Activated CD8-positive, alpha-beta memory T cell treated with anti-CD3 and anti-CD28 coated beads for 24 hours (primary cell): ENCODE measurements at places on chromosomes 4 and X.

- DNase-seq: no peak
Measured at GRCh38 chrX:14698790-14699189, 169.5 kb downstream of the GLRA2 start.

DNA sequence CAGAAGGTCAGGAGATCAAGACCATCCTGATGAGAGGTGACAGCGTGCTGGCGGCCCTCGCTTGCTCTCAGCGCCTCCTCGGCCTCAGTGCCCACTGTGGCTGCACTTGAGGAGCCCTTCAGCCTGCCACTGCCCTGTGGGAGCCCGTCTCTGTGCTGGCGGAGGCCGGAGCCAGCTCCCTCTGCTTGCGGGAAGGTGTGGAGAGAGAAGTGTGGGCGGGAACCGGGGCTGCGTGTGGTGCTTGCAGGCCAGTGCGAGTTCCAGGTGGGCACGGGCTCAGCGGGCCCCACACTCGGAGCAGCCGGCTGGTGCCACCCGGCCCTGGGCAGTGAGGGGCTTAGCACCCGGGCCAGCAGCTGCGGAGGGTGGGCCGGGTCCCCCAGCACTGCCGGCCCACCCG, 286.9 kb downstream of the RAPGEF2 start:
- no peak for DNase-seq

DNA sequence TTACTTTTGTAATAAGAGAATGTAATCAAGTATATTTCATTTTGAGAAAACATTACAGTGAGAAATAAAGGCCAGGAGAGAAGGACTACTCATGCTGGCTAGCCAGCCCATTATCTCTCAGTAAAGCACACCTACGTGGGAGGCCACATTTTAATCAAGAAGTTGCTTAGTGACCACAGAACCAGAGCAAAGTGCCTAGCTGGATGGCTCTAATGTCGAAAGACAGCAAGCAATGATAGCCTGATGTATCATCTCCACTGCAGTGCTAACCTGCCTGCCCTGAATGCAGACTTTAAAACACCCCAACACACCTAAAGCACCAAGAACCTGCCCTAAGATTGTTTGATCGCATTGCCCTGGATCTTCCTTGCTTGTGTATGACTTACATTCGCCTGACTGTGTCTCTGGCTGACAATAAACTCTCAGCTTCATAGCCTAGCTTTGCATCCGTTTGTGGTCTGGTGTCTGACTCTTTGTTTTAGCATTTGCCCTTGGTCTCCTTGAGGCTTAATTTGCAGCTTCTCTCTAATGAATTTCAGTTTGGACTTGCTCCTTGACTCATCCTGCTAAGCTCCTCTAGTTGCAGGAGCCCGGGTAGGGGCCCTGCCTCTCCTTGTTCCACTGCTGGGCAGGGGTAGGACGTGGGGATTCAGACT, 31.4 kb upstream of the SOWAHD start:
- DNase-seq: no peak

GRCh38 chr4:79875344-79875899, 197.6 kb downstream of the ANTXR2 start:
- DNase-seq: no peak

DNA sequence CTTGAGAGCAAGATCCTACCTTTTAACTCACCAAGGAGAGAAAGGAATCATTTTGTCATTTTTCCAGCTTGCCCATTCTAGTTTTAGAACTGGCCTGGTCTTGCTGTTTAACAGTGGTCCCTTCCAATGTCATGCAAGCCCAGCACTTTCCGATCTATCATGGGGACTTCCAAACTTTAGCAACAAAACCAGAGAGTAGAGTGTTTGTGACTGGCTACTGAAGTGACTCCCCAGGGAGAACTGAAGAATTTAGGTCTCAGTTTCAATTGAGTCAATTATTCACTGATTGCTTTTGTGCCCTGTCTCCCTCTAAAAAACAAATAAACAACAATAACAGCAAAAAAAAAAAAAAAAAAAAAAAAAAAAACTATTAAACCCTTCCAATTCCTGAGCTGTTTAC, 108.3 kb downstream of the LHFPL1 start:
- DNase-seq: no peak

GRCh38 chr4:106951891-106952290, 84.2 kb downstream of the DKK2 start:
- no peak for DNase-seq

DNA sequence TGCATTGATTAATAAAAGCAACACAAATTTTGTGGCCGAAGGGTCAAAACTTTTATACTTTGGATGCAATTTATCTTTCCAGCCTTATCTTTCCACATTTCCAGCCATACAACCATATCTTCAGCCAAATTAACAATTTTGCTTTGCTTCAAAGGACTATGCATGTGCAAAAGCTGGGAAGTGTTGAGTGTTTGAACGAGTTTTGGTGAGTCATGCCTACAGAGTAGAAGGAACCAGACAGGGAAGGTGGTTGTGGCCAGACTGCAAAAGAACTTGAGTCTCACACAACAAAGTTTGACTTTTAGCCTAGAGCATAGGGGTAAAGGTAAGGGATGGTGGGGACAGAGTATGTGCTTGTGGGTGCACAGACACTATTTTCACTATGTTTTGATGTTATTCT, 53.0 kb upstream of the GABRA2 start:
- no peak for DNase-seq

GRCh38 chrX:148878371-148878770, 378.0 kb downstream of the AFF2 start:
- no peak for DNase-seq

GRCh38 chrX:150982235-150982787, 824 bp upstream of the HMGB3 start:
- DNase-seq: no peak

DNA sequence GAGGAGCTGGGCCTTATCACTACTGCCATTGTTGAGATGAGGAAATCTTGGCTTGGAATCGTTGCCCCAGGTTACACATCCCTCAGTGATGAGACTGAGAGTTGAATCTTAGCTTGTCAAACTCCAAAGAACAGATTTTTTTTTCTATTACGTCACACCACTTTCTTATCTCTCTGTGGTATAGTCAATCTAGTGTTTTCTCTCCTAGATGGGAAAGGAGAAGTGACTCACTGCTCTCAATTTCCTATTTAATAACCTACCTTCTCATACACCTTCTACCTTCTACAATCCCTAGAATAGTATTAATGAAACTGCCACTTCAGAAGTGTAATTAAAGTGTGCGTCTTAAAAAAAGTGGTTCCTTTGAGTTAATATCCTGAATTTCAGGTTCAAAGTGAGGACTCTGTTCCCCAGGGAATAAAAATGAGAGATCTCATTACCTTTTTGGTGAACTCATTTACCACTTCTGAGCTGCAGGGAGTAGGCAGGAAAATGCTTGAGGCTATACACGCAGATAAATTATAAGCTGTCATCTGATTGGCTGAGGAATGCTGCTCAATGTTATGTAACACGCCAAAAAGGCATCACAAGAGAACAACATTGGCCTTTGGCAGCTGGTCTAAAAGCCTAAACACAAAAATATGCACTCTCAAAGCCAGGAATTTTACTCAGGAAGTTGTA, 59.3 kb downstream of the MAD2L1 start:
- DNase-seq: no peak

DNA sequence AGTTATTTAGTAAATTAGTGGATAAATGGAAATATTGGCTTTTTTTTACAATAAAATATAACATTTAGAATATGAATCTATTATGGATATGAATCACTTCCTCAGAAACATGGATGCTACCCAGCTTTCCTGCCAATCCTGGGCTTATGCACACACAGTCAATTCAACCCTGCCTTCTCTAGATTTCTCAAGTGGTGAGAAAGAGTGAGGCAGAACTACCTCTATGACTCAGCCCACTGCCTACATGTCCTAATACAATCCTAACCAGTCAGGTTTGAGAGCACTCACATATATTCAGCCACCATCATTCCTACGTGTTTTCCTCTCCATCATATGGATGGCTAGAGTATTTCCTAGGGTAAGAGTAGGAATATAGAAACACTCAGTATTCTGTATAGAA, 91.1 kb upstream of the ANKRD50 start:
- DNase-seq: no peak
